WTC11 (cell line): ENCODE measurements at places on chromosomes 12 and 14.

- DNase-seq, result no peak
- peaks cover 7% of the 10 kb centered on the region for H3K4me1 ChIP-seq
- peak overlapping the region; percentile 51; the same call in 1 of the 2 replicates for H3K27ac ChIP-seq
- H3K4me3 ChIP-seq, result no peak overlapping the region
- peaks cover 9% of the 10 kb centered on the region for H3K36me3 ChIP-seq
Observed at GRCh38 chr12:27818401-27818918, 38.4 kb upstream of the MANSC4 start.

DNA sequence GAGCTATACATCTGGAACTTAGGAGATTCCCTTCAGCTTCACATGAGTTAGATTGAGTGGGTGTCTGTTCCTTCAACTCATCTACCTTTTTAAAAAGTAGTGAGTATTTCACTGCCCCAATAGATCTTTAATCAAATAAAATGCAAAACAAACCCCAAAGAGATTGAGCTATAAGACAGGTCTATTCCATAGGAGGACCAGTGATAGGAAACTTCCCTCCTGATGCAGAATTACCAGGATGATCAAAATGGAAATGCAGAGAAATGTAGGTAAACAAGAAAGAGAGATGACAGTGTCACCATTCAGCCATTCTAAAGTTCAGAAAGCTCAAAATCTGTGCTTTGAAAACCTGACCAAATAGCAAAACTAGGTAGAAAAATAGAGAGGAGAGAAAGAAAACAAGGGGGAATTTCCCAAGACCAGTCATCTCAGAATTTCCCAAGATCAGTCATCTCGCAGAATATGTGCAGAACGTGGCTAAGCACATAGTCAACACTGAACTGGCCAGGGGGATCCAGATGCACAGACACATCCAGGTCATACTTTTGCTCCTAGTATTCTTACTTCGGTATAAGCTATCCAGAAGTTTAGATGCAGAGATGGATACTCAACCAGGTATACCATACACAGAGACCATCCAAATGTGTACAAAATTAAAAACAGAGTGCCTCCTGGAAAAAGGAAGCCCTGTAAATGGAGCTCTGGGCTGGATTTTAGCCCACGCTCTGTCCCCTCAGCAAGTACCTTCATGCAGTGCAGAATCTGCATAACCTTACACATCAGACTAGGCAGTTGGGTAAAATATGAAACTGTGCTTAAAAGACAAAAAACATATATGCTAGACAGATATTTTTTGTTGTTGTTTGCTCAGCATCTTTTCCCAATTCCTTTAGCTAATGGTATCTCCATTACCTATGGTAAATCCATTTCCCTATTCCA lies 27.4 kb downstream of the SLC41A2 start:
- no peaks in the 10 kb centered on the region for H3K27me3 ChIP-seq
- H3K4me3 ChIP-seq, result no peak overlapping the region
- no peaks in the 10 kb centered on the region for H3K4me1 ChIP-seq
- no peaks in the 10 kb centered on the region for H3K36me3 ChIP-seq

DNA sequence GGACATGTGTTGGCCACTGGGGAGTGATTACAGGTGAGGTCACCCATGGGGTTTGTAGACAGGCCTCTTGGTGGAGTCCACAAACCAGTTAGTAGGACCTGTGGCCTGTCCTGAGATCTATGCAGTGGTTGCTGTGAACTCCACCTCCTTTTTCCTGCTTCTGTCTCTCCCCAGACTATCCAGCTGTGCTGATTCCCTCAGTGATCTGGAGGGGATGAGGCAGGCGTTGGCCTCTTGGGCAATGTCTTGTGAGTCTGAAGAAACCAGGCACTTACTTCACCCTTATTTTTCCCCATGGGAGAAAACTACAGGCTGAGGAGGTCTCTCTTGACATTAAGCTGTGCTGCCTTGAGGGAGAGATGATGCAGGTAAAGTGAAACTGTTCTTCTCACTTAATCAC lies 257.2 kb upstream of the PRICKLE1 start:
- no peaks in the 10 kb centered on the region for H3K4me1 ChIP-seq
- no peaks in the 10 kb centered on the region for H3K27me3 ChIP-seq
- H3K36me3 ChIP-seq, result no peaks in the 10 kb centered on the region
- no peak overlapping the region for H3K4me3 ChIP-seq
- H3K27ac ChIP-seq, result no peak overlapping the region

- H3K36me3 ChIP-seq, result no peaks in the 10 kb centered on the region
- H3K4me1 ChIP-seq, result peaks cover 11% of the 10 kb centered on the region
- peak overlapping the region; percentile 69 for H3K4me3 ChIP-seq
- peak; percentile 54 for DNase-seq
Observed at GRCh38 chr14:102927878-102928411, 5.5 kb downstream of the AMN start.

GRCh38 chr14:55610713-55611370 lies 30.8 kb downstream of the KTN1 start:
- H3K36me3 ChIP-seq, result peaks cover 31% of the 10 kb centered on the region
- peak; percentile 27 for DNase-seq
- H3K4me1 ChIP-seq, result peaks cover 50% of the 10 kb centered on the region
- H3K27me3 ChIP-seq, result no peaks in the 10 kb centered on the region

GRCh38 chr14:58864751-58865513 lies 227.2 kb downstream of the DACT1 start:
- no peak overlapping the region for H3K27ac ChIP-seq
- no peaks in the 10 kb centered on the region for H3K27me3 ChIP-seq
- DNase-seq, result no peak
- no peak overlapping the region for H3K4me3 ChIP-seq
- no peaks in the 10 kb centered on the region for H3K4me1 ChIP-seq

DNA sequence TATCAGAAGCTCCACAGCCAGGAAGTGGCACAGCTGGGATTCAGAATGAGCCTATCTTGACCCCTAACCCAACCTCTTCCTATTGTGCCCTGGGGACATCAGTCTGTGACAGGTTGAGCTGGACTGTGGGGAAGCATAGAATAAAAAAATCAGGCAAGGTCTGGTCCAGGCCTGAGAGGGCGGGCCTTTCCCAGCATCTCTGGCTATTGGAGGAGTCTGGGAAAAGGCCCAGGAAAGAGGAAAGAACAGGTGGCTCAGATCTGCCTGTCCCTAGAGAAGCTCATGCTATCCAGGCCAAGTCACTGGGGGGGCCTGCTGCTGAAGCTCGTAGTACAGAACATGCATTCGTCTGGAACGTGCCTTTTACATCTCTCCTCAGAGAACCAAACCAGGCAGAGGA lies 100.5 kb downstream of the PPM1H start:
- H3K27ac ChIP-seq, result no peak overlapping the region
- no peak for DNase-seq
- H3K4me1 ChIP-seq, result peaks cover 25% of the 10 kb centered on the region
- no peaks in the 10 kb centered on the region for H3K27me3 ChIP-seq
- H3K4me3 ChIP-seq, result no peak overlapping the region

DNA sequence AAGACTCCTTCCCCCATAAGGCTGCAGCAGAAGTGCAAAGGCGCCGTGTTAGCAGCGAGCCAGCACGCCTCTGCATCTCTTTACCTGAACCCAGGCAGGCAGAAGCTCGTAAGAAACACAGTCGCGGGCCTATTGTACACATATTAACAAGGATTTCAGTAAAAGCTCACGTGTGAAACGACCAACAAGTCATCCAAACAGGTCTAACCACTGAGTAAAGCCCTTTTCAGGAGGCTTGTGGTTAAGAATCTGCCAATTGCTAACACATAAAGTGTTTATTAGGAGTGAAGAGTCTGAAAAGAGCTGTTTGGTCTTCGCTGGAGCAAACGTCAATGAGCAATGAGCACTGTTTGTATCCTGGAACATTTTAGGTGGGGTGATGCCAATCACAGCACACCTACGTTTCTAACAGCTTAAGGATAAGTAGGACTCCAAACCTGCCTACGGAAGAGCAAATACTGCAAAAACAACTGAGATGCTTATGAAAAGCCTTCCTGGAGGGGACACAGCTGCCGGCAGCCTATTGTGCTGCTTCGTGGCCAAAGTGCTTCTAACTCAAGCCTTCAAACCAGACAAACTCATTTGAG lies 43.1 kb downstream of the PRKAB1 start:
- no peaks in the 10 kb centered on the region for H3K27me3 ChIP-seq
- no peak for DNase-seq
- no peak overlapping the region for H3K27ac ChIP-seq
- peaks cover 88% of the 10 kb centered on the region for H3K36me3 ChIP-seq

DNA sequence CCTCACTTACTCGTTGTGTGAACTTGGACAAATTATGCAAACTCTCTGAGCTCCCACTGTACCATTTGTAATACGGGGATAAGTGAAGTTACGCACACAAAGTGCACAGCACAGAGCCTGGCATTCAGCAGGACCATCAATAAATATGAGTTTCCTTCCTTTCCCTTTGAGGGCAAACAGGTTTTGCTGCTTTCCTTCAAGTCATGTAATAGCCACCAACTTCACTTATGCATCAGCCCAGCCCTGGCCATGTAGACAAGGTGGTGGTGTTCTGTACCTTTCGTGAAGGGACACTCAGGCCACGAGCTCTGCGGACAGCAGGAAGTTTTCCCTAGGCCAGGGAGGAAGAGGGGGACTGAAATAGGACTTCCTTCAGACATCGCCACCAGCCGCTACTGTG lies 272.7 kb downstream of the CACNA1C start:
- H3K27ac ChIP-seq, result no peak overlapping the region
- H3K4me1 ChIP-seq, result peaks cover 3% of the 10 kb centered on the region; the same call in 1 of the 2 replicates
- no peak for DNase-seq
- no peaks in the 10 kb centered on the region; the same call in 1 of the 2 replicates for H3K27me3 ChIP-seq
- H3K36me3 ChIP-seq, result no peaks in the 10 kb centered on the region

- H3K27me3 ChIP-seq, result peaks cover 3% of the 10 kb centered on the region
- H3K4me3 ChIP-seq, result no peak overlapping the region
- no peak for DNase-seq
Observed at GRCh38 chr12:131557078-131557709, 153.7 kb upstream of the SFSWAP start.

DNA sequence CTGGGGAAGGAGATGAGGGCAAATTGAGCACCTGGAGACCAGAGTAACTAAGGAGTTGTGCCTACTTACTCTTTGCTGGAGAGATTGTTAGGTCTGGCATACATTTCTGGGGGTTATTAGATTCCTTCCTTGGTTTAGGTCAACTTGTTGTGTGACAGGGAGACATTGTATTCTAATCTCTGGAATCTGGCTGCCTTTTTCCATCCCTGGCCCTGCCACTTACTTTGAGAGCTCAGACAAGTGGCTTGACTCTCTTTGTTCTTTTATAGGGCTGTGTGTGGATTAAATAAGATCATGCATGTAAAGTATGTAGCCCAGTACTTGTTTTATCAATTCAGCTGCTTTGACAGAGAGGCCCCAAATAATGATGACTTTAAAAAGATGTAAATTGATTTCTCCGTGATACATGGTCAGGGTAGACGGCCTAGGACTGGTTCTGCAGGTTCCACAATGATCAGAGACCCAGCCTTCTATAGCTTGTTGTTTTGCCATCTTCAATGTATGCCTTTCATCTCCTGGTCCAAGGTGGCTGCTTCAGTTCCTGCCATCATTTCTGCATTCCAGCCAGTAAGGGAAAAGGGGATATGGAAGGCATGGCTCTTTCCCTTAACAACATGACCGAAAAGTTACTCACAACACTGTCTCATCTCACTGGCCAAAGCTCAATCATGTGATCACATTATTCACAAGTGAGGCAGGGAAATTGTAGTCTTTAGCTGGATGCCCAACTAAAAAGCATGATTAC lies 72.6 kb downstream of the CHST11 start:
- no peak for DNase-seq
- no peak overlapping the region for H3K4me3 ChIP-seq
- peaks cover 9% of the 10 kb centered on the region for H3K36me3 ChIP-seq
- no peaks in the 10 kb centered on the region for H3K27me3 ChIP-seq
- peaks cover 59% of the 10 kb centered on the region for H3K4me1 ChIP-seq
- H3K27ac ChIP-seq, result no peak overlapping the region

- no peak overlapping the region for H3K4me3 ChIP-seq
- DNase-seq, result no peak
- no peaks in the 10 kb centered on the region for H3K27me3 ChIP-seq
- H3K36me3 ChIP-seq, result peaks cover 39% of the 10 kb centered on the region
Observed at GRCh38 chr14:71056168-71056567, 148.9 kb downstream of the PCNX1 start.

GRCh38 chr14:70061108-70061507 lies 127.6 kb downstream of the SLC8A3 start:
- no peaks in the 10 kb centered on the region for H3K36me3 ChIP-seq
- no peaks in the 10 kb centered on the region for H3K27me3 ChIP-seq
- H3K4me3 ChIP-seq, result no peak overlapping the region

- peaks cover 5% of the 10 kb centered on the region for H3K27me3 ChIP-seq
- H3K4me3 ChIP-seq, result no peak overlapping the region
- DNase-seq, result no peak
- H3K4me1 ChIP-seq, result peaks cover 21% of the 10 kb centered on the region
Observed at GRCh38 chr12:124867401-124867930, 3.8 kb upstream of the SCARB1 start.

- no peak for DNase-seq
- no peaks in the 10 kb centered on the region for H3K27me3 ChIP-seq
- H3K36me3 ChIP-seq, result peaks cover 7% of the 10 kb centered on the region; the same call in 1 of the 2 replicates
- no peak overlapping the region for H3K27ac ChIP-seq
- H3K4me3 ChIP-seq, result no peak overlapping the region
- H3K4me1 ChIP-seq, result no peaks in the 10 kb centered on the region
Observed at GRCh38 chr12:2523844-2524243, 270.9 kb upstream of the FKBP4 start.

DNA sequence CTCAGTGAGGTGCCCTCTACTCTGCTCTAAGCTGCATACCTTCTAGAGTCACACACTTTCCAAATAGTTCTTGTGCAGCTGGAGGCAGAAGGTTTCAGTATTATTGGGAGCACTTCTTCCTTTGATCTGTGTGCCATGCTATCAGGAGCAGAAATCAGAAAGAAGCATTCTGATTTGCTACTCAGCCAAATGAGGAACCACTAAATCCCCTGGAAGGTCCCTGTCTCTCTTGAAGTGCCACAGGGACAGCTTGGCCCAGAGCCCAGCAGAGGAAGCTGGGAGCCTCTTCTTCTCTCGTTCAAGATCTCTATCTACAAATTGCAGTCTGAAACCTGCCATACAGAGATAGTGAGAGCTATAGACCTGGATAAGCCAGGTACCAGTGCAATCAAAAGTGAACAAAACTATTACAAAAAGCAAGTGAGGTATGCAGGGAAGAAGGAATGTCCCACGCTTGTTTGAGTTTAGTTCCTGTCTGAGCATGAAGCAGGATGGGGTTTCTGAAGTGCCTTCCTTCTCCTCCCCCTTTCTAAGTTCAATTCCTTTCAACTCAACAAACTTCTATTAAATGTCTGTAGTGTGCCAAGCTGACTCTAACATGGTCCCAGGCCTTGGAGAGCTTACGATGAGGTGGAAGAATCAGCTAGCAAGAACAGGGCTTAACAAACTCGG lies 100.9 kb upstream of the PARP11 start:
- peaks cover 7% of the 10 kb centered on the region for H3K4me1 ChIP-seq
- H3K27ac ChIP-seq, result no peak overlapping the region; the same call in 1 of the 2 replicates
- H3K27me3 ChIP-seq, result peaks cover 3% of the 10 kb centered on the region; the same call in 1 of the 2 replicates
- no peak for DNase-seq
- H3K36me3 ChIP-seq, result peaks cover 2% of the 10 kb centered on the region; the same call in 1 of the 2 replicates
- no peak overlapping the region for H3K4me3 ChIP-seq
